ENCODE measurements at places on chromosomes 2 and 18. TPM values are rescaled to one million over a fixed set of nuclear protein-coding genes. Genes with fewer than 3 reads are reported as not detected.

- no peak for DNase-seq
These were observed 48.4 kb downstream of the MTX2 start for GRCh38 chr2:176317623-176318065.

DNA sequence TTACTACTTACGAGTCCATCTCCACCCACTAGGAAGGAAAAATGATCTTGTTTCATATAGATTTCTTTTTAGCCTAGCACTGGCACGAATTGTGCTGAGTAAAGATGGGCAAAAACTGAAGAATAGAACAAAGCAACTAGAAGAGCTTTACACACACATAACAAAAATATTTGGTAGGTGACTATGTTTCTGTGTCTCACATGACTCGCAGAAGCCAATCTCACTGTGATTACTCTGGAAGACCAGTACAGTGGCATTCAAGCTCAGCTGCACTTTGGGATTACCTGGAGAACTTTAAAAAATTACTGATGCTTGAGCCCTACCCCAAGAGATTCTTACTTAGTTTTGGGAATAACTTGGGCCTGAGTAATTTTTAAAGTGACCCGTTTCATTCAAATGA is 378.7 kb downstream of the METTL4 start:
- no peak for DNase-seq

GRCh38 chr2:170689481-170689880 is 25.7 kb upstream of the SP5 start:
- DNase-seq: no peak

DNA sequence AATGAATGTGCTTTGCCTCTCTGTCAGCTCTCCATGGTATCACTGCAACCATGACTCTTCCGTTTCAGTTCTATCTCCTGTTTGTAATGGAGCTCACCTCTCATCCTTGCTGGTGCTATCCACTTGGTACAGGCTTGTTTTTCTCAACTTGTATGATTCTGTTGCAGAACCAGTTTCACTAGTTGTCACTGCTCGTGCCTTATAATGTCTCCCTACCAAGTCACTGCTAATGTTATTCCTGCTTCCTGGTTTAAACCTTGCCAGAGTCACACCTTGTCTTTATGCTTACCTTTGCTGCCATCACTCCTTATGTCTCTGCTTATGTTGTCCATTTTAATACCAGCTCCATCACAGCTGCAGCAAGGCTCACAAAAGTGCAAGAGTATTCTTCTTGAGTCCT is 1191.0 kb upstream of the LRRTM1 start:
- DNase-seq: no peak

- DNase-seq: no peak
These were observed 24.1 kb downstream of the SMARCAL1 start for GRCh38 chr2:216436383-216436782.

Gene FSIP2
- 0.35 TPM for total RNA-seq

GRCh38 chr18:53486296-53486695 is 738.2 kb downstream of the MBD2 start:
- DNase-seq: no peak

DNA sequence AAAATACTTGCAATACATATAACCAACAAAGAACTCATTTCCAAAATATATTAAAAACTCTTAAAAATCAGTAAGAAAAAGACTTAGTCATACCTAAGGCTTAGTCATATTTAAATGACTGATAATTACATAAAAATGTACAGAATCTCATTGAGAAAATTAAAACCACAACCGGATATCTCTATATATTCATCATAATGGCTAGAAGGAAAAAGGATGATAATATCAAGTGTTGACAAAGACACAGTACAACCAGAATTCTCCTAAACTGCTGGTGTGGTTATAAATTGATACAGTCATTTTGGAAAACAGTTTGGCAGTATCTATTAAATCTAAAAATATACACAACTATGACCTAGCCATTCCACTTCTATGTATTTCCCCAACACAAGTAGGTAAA is 27.1 kb upstream of the IHH start:
- DNase-seq: no peak

Gene GDF7
- not detected for total RNA-seq

- no peak for DNase-seq
These were observed 62.4 kb downstream of the MRPS9 start for GRCh38 chr2:105100046-105100840.

DNA sequence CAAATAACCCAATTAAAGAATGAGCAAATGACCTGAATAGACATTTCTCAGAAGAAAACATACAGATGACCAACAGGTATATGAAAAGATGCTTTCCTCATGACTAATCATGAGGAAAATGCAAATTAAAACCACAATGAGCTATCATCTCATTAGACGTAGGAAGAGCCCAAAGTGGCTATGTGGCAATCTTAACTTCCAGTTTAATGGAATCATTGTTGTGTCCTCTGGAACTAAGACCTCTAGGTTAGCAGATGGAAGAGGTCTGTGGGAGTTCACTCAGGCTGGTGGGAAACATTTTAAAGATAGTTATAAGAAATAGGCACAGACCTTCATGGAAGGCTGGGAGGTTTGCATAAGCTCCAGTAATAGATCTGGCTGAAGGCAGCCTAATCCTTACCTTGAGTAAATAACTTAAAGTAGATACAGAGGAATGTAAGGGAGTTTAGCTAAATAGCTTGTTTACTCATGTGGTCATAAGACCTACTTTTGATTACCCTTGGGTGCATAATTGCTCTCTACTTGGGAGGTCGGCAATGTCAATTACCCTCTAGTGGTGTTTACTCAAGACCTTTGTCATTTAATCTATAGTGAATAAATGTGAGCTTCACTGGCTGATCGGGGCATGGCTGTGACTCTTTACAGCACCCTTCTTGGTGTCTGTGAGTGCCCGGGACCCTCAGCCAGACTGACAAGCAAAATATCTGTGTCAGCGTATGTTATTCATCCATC is 119.0 kb downstream of the GULP1 start:
- no peak for DNase-seq

GRCh38 chr2:236171680-236172254 is 3.6 kb upstream of the GBX2 start:
- DNase-seq: no peak

DNA sequence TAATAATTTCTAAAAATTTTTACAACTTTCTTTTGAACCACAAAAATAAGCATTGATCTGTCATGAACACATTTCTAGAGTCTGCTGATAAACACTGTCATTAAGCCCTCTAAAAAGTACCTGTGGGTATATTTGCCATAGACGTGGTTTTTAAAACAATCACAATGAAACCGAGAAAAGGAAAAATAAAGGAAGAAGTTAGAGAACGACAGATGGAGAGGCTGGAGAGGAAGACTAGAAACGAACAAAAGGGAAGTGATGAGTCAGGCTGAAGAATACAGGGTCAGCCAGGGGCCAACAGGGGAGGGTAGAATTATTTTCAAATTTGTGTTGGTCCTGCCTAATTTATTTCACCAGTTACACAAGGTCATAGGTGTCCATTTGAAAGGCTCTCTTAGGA is 62.0 kb downstream of the MYL12B start:
- no peak for DNase-seq

Gene ANKZF1
- 168 TPM for total RNA-seq

- no peak for DNase-seq
These were observed 68.5 kb downstream of the FIGN start for GRCh38 chr2:163667064-163667887.

Gene SKA1
- 55.4 TPM for total RNA-seq

Gene HOXD13
- not detected for total RNA-seq

Gene SRD5A2
- total RNA-seq: not detected

- no peak for DNase-seq
These were observed 132.9 kb downstream of the AGPS start for GRCh38 chr2:177525351-177525924.

Gene CD8B2
- 0.76 TPM for total RNA-seq

DNA sequence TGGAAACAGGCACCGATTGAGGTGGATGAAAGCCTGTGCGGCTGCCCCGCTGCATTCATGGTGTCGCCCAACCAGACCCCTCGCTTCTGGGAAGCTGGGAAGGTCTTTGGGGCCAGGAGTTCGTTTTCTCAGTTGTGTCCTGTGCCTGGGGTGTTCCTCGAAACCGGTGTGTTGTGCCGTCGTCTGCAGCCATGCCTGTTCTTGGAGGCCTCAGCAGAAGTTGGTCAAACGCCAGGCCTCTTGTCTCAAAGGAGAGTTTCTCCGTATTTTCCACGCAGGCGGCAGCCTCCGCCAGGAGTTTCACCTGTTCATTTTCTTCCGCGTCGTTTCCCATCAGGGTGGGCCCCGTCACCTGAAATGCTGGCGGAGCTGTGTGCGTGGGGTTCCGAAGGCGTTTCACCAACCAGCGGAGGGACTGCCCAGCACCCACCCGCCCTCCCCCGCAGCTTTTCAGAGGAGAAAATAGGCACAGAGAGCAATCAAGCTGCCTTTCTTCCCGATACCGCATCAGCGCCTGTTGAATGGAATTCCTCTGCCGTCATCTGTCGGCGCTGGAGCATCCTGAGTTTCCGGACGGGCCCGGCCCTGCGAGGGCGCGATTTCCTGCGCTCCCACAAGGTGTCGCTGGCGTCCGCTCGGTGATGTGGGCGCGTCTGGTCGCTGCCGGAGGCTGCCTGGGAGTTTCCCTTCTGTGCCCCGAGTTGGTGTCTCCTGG is 17.0 kb upstream of the NFATC1 start:
- DNase-seq: peak; percentile 91

Gene TEKT4
- total RNA-seq: not detected

DNA sequence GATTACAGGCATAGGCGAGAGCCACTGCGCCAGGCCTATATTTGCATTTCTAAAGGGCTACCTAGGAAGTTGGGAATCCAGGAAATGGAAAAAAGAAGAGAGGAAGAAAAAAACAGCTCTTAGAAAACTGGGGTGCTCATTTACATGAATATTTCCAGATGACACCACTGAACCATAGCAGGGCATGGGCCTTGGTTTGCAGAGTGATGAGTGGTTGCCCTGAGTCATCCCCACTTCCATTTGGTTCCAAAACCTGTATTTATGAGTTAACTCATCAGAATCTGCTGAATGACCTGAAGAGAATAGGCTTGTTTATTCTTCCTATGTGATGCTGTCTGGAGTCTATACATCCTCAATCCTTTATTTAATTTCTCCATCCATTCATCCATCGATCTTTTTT is 36.2 kb downstream of the EHD3 start:
- DNase-seq: no peak

DNA sequence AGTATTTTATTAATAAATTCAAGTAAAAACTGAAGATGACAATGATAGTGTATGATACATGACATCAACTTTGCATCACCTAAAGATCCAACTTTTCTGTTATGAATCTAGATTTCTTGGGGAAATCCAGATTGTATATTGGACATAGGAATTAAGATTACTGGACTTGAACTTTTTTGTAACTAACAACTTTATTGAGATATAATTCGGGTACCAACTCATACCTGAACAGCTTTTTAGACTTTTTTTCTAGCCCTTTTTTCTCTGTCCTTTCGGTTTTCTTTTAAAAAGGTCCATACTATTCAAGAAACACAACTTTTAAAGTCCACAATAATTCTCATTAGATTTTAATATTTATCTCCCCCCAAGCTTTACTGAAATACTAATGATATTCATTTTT is 1.1 kb upstream of the SOCS6 start:
- no peak for DNase-seq

Gene SPP2
- total RNA-seq: not detected

- no peak for DNase-seq
These were observed 34.9 kb upstream of the SH3RF3 start for GRCh38 chr2:109094144-109094543.

DNA sequence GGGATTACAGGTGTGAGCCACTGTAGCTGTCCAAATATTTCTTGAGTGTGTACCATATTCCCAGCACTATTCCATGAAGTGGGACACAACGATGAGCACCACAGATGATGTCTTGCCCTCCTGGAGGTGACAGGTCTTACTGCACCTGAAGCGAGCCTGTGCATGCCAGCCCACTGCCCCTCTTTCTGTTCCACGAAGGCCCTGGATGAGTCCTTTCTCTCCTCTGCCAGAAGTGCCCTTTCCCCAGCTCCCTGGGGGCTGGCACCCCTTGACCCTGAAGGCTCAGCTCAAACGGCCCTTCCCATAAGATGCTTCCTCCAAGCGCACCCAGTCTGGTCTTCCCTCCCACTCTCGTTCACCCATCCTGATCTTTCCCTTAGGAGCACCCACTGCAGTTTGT is 5.5 kb downstream of the ATP6V1B1 start:
- DNase-seq: no peak

Gene ANKRD53
- total RNA-seq: 0.60 TPM

Gene TTC21B
- 27.3 TPM for total RNA-seq

GRCh38 chr2:204197336-204198005 is 260.9 kb downstream of the ICOS start:
- DNase-seq: no peak

DNA sequence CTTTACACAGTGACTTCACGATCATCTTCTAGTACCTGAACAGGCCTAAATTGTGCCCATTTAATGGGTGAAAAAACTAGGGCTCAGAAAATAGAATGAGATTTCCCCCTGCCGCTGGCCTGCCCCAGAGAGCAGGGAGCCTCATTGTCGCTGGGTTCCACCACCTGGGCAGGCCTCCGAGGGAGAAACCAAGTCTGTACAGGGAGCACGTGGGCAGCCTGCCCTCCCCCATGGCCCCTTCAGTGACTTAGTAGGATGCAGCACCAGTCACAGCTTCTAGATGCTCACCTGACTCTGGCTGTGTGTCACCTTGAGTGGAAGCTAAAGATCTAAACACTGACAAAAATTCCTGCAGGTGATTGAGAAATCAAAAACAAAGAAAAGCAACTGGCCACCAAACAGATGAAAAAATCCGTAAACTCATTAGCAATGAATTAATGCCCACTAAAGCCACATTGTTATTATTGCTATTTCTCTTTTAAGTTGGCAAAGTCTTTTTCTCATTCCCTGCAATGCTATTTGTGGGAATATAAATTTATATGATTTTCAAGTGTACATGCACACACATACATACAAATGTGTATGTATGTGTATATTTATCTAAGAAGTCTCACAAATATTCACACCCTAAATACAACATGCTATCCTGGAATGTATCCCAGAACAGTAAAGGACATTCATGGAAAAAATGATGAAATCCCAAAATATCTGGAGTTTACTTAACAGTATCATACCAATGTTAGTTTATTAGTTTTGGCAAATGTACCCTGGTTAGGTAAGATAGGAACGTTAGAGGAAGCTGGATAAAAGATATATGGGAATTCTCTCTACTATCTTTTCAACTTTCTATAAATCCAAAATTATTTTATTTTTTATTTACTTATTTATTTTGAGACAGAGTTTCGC is 18.7 kb upstream of the ASPRV1 start:
- DNase-seq: no peak

DNA sequence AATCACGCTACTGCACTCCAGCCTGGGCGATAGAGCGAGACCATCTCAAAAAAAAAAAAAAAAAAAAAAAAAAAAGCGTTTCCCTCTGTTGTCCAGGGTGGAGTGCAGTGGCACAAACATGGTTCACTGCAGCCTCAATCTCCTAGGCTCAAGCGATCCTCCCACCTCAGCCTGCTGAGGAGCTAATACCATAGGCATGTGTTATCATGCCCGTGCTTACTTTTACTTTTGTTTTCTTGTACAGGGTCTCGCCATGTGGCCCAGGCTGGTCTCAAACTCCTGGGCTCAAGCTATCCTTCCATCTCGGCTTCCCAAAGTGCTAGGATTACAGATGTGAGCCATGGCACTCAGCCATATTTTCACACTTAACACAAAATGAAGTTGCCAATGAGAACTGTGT is 37.5 kb downstream of the PSME4 start:
- no peak for DNase-seq

- no peak for DNase-seq
These were observed 188.2 kb downstream of the ZFP36L2 start for GRCh38 chr2:43038034-43038695.

Gene RFTN2
- total RNA-seq: not detected

Data from activated naive CD4-positive, alpha-beta T cell treated with anti-CD3 and anti-CD28 coated beads, Interleukin-2, amount 50 U/mL, for 72 hours (primary cell).